ENCODE measurements at places on chromosomes 1 and 21. TPM values are rescaled to one million over a fixed set of nuclear protein-coding genes. Genes with fewer than 3 reads are reported as not detected.

GRCh38 chr1:17643861-17644703, 104.6 kb downstream of the ARHGEF10L start:
- DNase-seq = no peak

Gene GJB5
- total RNA-seq = not detected

- peak; percentile 37 for DNase-seq
Observed at GRCh38 chr1:15836772-15837669, 10.5 kb upstream of the SPEN start.

DNA sequence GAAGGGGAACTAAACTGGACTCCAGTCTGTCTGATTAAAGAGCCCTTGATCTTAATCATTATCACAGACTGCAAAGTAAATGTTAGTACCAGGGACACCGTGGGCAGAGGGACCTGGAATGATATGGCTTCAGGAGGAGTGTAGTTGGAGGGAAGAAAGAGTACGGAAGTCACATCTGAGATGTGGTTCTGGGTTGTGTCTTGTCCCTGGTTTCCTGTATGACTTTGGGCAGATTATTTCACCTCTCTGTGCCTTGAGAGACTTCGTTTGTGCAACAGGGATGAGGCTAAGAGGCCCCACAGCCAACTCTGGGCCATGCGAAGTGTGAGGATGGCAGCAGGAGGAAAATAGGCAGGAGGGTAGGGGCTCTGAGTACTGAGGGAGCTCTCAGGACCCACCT, 76.1 kb upstream of the SLC2A1 start:
- DNase-seq = no peak

GRCh38 chr1:111030590-111030989, 66.9 kb upstream of the LRIF1 start:
- no peak for DNase-seq

DNA sequence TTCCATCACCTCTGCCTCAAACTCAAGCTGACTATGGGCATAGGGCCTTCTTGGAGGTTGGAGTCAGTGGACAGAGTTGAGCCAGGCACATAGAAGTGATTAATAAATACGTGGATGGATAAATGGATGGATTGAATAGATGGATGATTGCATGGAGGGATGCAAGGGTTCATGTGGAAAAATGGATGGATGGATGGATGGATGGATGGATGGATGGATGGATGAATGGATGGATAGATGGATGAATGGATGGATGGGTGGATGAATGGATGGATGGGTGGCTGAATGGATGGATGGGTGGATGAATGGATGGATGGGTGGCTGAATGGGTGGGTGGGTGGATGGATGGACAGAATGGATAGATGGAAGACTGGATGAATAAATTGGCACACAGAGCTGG, 40.1 kb upstream of the ZBTB40 start:
- DNase-seq = no peak

GRCh38 chr1:78297836-78298235, 192.9 kb upstream of the PTGFR start:
- DNase-seq = no peak

- no peak for DNase-seq
Observed at GRCh38 chr1:29412591-29412990, 176.3 kb downstream of the PTPRU start.

- no peak for DNase-seq
Observed at GRCh38 chr1:14748151-14748550, 149.7 kb downstream of the KAZN start.

- DNase-seq = no peak
Observed at GRCh38 chr21:34684174-34684876, 15.5 kb downstream of the CLIC6 start.

- no peak for DNase-seq
Observed at GRCh38 chr1:175204330-175204729, 11.8 kb upstream of the KIAA0040 start.

Gene SEC16B
- 3.3 TPM for total RNA-seq

DNA sequence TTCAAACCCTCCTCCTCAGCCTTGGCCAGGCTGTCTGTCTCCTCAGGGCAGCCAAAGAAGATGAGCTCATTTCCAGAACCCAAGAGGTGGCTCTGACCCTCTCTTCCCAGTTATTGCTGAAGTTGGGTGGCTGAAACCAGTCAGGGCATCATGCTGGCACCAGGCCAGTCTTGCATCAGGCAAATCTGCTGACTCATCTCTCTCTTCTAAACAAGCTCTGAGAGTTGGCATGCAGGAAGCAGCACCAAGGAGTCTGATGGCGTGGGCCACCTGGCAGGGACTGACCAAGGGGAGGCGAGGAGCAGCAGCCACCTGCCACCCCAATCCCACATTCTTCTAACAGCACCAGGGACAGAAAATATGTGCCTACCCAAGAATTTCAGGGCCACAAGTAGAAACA, 104.8 kb upstream of the ATP1A1 start:
- DNase-seq = no peak

GRCh38 chr1:184036517-184036949, 995 bp downstream of the COLGALT2 start:
- DNase-seq = peak; percentile 36

Gene NPHS2
- total RNA-seq = not detected

Gene FOXD3
- 0.71 TPM for total RNA-seq

Gene LGALS8
- total RNA-seq = 72.8 TPM

Gene PADI3
- total RNA-seq = not detected

- DNase-seq = no peak
Observed at GRCh38 chr1:41486371-41487125, 2.1 kb upstream of the EDN2 start.

Gene DNM3
- 2.3 TPM for total RNA-seq

Gene KDM1A
- 30.8 TPM for total RNA-seq

DNA sequence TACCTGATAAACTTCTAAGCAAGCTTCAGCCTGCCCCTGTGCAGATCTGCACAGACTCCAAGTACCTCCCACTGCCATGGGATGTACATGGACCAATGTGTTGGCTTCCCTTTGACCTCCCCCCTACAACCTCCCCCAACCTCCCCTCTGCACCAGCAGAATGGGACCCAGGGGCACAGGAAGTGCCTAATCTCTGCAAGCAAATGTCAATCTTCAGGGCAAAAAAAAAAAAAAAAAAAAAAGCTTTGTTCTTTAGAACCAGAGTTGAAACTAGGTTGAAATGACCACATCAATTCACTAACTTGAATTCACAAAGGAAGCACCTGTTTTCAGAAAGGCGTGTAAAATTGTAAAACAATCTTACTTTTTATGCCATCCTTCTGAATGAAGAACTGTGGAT, 53.9 kb upstream of the TIAM1 start:
- DNase-seq = no peak

DNA sequence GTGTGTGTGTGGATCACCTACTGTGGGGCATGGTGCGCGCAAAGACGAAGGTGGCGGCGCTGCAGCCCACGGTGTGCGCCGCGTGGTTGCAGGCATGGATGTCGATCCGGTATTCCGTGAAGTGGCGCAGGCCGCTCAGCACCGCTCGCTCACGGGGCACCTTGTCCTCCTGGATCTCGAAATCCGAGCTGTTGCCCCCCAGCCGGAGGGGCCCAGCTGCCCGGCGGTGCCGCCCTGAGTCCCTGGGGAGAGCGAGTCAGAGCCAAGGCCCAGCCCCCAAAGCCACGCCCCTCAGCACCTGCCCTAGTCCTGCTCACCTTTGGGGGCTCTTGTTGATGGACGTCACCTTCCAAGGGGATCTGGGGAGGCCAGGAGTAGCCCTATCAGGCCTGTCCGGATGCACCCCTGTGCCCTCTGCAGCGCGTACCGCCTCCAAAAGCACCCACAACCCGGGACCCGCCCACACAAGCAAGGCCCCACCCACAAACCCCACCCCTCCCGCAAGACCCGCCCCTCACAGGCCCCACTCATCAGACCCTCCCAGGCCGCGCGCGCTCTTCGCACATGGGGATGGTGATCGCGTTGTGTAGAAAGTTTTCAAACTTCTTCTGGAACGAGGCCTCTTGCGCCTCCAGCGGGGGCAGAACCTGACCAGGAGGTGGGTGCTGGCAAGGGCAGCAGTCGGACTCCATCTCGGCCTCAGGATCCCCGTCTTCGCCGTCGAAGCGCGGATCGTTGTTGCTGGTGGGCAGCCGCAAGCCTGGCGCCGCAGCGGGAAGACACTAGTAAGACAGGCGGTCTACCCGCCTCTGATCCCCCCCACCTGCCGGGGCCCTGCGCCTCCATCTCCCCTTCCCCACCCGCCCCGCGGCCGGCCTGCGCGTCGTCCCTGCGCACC, 13.6 kb downstream of the INSRR start:
- no peak for DNase-seq

GRCh38 chr1:178580096-178580495, 67.2 kb downstream of the TEX35 start:
- DNase-seq = no peak

GRCh38 chr1:81213279-81213678, 587.5 kb upstream of the ADGRL2 start:
- DNase-seq = no peak

GRCh38 chr1:23249787-23250454, 32.6 kb upstream of the HTR1D start:
- DNase-seq = no peak

Gene MAP3K21
- total RNA-seq = 0.56 TPM

- DNase-seq = no peak
Observed at GRCh38 chr1:218412171-218412570, 67.0 kb downstream of the TGFB2 start.

Gene AKR7A3
- total RNA-seq = 0.35 TPM

DNA sequence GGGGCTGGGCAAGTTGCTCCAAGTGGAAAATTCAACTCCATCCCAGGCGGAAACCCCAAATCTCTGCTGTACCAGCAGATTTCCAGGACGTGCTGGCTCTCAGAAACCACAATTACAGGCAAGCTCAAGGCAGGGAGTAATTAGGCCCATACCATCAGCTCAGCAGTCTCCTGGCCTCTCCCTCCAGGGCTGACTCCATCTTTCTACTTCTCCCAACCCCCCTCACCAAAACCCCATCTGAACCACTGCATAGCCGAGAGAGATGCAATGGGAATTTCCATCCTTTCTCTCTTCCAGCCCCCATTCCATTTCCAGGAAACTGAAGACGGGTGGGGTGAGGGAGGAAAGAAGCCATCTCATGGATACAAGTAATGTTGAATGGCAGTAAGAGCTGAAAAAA, 41.2 kb downstream of the ARHGEF11 start:
- no peak for DNase-seq

DNA sequence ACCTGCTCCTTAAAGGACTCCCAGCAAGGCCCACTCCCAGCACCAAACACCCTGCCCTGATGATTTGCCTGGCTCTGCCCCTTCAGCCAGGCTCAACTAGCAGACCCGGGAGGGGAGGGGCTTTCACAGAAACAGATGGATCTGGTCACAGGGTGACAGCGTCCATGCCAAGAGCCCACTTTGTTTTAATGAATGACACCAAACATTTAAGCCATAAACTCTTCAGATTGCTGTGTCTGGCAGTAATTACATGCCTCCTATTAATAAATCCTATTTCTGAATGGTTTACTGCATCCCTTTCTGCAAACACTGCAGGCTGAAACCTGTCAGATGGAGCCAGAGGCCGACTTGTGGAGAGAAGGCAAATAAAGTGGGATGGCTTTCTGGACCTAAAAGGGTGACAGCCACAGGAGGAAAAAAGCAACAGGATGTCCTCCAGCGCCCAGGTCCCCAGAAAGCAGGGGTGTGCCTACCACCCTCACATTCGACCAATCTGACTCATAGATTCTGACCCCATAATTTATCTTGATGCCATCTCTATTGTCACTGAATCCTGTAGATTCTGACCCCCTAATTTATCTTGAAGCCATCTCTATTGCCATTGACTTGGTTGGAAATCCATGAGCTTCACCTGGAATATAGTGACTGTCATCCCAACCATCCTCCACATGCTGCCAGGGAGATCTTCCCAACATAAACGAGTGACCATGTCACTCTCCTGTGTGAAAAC, 200.9 kb downstream of the PLPP3 start:
- no peak for DNase-seq

DNA sequence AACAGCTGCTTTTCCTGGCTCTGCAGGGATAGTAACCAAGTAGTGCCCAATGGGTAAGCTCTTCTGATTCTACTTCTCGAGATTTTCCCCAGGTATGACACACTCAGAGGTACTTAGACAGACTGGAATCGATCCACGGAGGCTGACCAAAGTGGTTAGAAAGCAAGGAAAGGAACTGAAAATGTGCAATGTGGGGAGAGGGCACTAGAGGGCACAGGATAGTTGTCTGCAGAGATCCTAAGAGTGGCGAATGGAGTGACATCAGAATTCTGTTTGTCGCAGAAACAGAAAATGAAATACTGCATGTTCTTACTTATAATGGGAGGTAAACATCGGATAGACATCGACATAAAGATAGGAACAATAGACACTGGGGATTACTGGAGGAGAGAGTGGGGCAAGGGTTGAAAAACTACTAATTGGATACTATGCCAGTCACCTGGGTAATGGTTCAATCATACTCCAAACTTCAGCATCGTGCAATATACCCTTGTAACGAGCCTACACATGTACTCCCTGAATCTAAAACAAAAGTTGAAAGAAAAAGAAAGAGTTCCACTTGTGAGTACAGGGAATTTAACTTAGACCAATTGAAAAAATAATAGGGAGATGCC, 23.3 kb downstream of the CYP2J2 start:
- no peak for DNase-seq

DNA sequence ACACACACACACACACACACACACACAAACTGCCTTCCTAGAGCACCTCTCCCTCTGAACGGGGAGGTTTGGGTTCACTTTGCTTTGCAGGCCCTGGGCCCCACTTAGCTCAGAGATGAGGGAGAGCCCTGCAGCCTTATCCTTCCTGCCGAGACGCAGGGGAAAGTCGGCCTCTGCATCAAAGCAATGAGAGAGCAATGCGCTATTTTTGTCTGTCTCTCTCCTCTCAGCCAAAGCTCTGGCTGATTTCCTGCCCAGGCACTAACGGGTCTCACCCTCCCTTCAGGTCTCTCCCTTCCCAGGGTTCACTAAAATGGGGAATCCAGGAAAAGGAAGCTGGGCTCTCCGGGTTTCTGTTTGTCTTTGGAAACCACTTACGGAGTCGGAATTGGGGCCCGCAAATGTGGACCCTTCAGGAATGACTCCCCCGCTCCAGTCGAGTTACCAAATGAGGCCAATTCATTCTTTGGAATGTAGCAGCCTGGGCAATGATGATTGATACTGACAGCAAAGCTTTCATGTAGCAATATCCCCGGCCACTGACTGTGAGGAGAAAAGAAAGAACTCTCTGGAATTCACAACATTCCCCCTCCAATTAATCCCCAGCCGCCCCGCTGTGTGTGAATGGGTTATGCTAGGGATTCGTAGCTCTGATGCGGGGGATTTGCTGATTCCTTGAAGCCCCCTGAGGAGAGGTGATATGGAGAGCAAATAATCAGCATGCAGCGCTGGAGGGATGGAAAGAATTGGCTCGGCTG, 61.5 kb upstream of the WLS start:
- DNase-seq = peak; percentile 49

Gene CCDC28B
- 14.8 TPM for total RNA-seq

Gene GPR61
- total RNA-seq = 0.72 TPM

DNA sequence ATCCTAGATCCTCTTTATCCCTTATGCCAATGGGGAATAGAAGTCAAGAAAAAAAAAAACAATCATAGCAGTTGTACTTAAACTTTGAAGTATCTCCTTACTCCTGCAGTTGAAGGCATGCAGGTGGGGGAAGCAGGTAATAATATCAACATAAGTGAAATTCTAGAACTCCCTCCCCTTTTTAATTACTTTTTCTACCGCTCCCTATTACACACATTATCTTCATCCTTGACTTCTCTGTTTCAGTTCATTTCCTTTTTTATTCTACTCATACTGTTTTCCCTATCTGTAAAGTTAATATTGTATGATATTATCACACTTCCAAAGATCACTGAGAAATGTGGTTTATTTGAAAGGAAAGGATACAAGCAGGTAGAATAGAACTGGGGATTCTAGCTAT, 962.0 kb downstream of the PLA2G4A start:
- DNase-seq = no peak

Gene OR10J1
- total RNA-seq = not detected

GRCh38 chr1:155648207-155649147, 38.5 kb downstream of the MSTO1 start:
- no peak for DNase-seq

GRCh38 chr1:195608883-195609282, 999.4 kb downstream of the KCNT2 start:
- no peak for DNase-seq

All from heart left ventricle (tissue), 16 donors.